ENCODE measurements at places on chromosomes 13 and 19. TPM values are rescaled to one million over a fixed set of nuclear protein-coding genes. Genes with fewer than 3 reads are reported as not detected.

Gene EDDM13
- polyA plus RNA-seq: 0.98 TPM

Gene ZNF274
- 19.0 TPM for polyA plus RNA-seq

Gene CNN1
- polyA plus RNA-seq: 5.2 TPM

Gene RNF113B
- polyA plus RNA-seq: 0.04 TPM

Gene APOE
- 604 TPM for polyA plus RNA-seq

Gene METTL21C
- polyA plus RNA-seq: 1.3 TPM

Gene CPB2
- polyA plus RNA-seq: 0.39 TPM

Gene PTH2
- polyA plus RNA-seq: not detected

Gene PLPPR2
- 12.2 TPM for polyA plus RNA-seq

Gene ZNF763
- 8.7 TPM for polyA plus RNA-seq

Gene PDE4C
- polyA plus RNA-seq: 2.3 TPM

Gene SIGLEC12
- 0.13 TPM for polyA plus RNA-seq

Gene TPRX2
- polyA plus RNA-seq: not detected

Gene PROSER1
- 48.4 TPM for polyA plus RNA-seq

Gene TMEM59L
- polyA plus RNA-seq: 3.3 TPM

Gene ZNF878
- polyA plus RNA-seq: 1.00 TPM

DNA sequence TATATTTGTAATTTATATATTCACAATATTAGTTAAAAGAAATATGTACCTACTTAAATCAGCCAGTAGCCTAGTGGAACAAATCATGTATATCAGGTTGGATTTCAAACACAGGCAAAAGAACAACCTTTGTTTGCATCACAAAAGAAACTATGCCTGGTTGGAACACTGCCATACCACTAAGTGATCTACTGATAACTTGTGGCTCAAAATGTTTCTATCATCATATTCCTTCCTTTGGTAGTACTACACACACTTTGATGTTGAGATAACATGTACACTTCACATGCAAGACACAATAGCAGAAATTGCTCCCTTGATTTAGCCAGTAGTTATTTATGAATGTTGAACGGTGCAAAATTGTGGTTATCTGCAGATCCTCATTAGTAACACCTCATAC is 146.0 kb upstream of the GPC6 start:
- DNase-seq: no peak

DNA sequence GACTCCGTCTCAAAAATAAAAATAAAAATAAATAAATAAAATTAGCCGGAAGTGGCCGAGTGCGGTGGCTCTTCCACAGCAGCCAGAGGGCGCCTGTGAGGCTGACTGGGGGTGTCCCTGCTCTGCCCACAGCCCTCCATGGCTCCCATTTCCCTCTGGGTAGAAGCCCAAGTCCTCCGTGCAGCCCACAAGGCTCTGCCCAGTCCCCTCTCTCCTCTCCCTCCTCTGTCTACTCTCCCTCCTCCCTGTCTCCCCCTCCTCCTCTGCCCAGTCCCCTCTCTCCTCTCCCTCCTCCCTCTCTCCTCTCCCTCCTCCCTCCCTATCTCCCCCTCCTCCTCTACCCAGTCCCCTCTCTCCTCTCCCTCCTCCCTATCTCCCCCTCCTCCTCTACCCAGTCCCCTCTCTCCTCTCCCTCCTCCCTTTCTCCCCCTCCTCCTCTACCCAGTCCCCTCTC is 20.4 kb downstream of the MISP start:
- no peak for DNase-seq

DNA sequence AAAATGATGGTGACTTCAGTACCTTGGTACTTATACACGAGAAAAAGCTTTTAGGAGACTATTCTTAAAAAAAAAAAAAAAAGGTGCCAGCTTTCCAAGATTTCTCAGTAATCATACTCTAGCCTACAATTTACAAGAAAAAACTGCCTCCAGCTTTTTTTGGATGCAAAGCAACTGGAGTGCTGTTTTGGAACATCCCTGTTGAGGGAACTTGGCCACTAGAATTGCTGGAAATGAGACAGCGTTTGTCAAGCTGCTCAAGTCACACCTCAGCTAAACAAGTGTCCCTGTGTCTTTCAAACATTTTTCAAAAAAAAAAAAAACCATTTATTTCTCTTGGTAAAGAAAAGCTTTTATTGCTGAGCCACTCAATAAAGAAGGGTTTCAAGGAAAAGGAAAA is 413.1 kb upstream of the ARGLU1 start:
- DNase-seq: no peak

DNA sequence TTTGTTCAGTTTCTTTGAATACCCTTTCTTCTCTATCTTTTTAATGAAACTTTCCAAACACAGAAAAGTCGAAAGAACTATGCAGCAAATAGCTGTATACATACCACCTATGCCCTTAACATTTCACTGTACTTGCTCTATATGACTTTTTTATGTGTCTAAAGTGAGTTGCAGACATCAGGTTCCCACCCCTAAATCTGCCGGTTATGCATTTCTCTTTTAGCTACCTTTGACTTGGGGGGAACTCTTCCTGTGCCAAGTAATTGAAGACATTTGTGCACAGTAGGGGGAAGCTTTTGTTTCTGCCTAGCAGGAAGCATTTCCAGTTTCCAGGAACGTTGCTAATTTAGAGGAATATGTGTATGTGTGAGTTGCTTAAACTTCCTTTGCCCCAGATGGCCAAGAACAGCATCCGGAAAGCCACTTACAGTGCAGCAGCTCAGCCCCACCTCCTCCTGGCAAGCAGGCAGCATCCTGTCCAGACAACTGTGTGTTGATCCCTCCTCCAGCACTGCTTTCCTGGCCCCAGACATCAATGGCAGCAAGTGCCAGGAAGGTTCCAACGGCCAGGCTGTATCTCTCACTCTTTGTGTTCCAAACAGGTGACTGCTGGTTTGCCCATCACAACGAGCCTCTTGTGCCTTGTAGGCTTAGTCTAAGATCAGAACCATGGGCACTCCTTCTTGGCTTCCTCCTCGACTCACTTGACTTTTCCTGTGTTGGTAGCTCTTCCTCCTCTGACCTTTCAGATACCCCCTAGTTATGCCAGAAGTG is 14.7 kb upstream of the GRAMD1A start:
- no peak for DNase-seq

DNA sequence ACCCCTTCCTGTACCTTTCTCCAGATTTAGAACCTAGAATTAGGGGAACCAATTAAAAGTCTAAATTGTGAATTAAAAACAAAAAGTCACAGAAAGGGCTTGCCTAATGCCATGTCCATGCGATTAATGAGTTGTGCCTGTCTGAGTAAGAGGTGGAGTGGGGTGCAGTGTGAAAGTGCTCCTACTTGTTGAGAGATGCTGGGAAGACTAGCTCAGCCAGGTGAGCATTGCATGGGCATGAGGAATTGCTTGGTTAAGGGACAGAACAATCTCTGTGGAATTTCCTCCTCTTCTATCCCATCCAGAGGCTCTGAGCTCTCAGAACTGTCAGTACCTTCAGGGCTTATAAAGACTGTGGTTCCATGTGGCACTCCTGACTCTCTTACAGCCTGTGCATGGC is 159.0 kb upstream of the UBL3 start:
- no peak for DNase-seq

DNA sequence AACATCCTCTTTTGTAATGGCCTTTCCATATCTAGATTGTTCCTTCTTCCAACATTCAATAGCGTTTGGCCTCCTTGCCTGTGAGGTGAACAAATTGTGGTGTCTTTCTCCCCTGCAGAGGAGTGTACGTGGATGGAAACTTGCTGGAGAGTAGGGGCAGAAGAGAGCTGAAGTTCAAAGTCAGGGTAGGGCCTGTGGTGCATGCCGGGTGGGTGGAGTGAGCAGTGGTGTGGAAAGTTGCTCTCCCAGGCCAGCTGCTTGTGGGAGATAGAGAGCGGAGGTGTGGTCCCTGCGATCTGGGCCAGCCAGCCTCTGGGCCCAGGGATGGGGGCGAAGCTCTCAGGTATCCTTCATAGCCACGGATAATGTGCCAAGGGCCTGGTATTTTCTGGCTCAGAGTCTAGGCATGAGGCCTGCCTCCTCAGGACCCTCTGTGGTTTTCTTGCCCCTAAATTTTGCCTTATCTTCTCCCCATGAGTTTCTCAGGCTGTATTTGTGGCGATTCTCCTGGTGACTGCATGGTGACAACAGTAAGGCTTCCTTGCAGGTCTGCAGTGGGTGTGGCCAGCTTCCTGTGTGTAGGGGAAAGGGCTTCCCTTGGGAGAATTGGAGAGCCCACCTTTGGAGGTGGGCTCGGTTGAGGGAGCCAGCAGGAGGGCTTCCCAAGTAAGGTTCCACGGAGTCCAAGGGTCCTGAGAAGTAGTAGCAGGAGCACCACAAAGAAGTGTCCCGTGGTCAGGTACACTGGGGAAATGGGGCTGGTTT is 6.7 kb downstream of the RGCC start:
- DNase-seq: no peak

DNA sequence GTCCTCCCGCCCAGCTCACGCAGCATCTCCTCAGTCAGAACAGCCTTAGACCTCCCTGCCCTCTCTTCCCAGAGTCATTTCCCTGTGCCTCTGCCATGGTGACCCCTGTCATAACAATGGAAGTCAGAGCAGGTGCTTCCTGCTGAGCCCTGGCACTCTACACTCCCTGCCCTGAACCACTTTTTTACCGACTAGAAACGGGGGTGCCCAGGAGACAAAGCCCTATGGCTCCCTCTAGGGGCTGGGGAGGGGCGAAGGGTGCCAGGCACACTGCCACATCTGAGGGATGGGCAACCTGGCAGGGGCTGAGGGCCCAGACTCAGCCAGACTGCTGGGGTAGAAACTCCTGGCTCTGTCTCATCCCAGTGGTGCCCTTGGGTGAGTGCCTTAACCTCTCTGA is 16.4 kb downstream of the ZNF574 start:
- no peak for DNase-seq

DNA sequence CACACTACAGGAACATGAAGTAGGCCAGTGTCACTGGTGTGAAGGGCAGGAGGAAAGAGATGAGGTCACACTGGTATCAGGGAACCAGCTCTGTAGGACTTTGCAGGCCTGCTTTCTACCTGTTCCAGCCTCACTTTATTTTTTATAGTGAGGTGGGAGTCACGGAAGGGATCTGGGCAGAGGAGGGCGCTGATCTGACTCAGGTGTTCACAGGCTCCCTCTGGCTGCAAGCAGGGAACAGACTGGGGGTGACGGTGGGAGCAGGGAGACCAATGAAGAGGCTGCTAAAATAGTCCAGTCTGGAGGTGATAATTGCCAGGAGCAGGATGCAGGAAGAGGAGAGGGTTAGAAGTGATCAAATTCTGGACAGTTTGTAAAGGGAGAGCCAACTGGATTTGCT is 2.8 kb downstream of the THAP8 start:
- DNase-seq: no peak

- DNase-seq: no peak
Observed at GRCh38 chr13:71838842-71839241, 28.2 kb downstream of the DACH1 start.

GRCh38 chr13:97228850-97229521 is 6.9 kb downstream of the MBNL2 start:
- DNase-seq: no peak

DNA sequence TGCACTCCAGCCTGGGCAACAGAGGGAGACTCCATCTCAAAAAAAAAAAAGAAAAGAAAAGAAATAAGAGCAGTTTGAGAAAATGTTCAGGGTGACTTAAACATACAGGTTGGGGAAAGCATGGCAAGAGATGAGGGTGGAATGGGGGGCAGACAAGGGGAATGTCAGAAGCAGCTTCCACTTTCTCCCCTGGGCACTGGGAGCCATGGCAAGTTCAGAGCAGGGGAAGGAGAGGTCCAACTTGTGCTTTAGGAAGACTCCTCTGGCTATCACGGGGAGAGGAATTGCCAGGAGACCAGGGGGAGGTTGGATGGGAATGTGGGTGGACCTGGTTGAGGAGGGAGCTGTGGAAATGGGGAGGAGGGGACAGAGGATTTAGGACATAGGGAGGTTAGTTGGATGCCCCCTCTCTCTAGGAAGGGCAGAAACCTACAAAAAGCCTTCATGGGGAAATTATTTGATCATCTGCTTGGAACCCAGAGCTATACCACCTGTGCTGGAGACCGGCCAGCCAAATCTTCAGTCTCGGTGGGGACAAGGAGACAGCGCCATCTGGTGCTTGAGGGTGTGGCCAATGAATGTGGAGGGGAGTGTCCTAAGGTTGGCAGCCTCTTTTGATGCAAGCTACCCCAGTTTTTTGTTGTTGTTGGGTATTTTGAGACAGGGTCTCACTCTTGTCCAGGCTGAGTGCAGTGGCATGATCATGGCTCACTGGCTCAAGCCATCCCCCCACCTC is 7.3 kb upstream of the STRN4 start:
- no peak for DNase-seq

GRCh38 chr13:25973085-25973484 is 78.7 kb downstream of the SHISA2 start:
- DNase-seq: no peak

GRCh38 chr19:57563547-57563946 is 3.9 kb upstream of the ZNF550 start:
- no peak for DNase-seq

DNA sequence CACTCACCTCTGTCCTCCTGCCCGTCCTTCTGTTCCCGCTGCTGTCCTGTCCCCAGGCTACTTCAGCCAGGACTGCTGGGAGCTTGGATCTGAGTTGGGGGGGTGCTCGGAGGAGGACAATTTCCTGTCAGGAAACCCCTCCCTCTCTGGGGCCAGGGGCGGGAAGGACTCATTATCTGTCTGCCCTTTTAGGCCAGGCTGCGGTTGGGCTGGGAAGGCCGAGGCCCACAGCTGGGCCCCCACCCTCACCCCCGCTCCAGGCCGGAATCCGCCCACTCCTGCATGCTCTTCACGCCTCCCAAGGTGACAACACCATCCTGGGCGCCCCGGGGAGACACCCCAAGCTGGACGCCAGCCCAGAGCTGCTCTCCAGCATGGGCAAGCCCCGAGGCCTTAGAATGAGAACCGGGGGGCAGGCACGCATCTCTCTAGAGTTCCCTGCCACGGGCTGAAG is at the start of gene EXOC3L2:
Gene EXOC3L2, minus strand, starts transcription at position 74 of the 454 bp plus-strand sequence. CDS start 6,362 bp downstream, outside the sequence.
- no peak for DNase-seq

DNA sequence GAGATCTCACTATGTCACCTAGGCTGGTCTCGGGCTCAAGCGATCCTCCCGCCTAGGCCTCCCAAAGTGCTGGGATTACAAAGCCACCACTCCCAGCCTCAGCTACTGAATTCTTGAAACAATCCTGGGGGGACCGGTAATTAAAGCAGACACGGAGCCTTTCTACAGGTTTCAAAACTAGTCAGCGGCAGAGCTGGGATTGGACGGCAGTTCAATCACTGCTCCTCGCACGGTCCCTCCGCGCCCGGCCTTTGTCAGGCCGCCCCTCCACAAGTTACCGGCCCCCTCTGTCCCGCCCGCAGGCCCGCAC is 229 bp downstream of the BORCS8 start:
- DNase-seq: no peak
